Activated CD8-positive, alpha-beta memory T cell treated with anti-CD3 and anti-CD28 coated beads, Interleukin-2, amount 10 ng/mL, durations not matched to agents 7 days and 5 days (primary cell): ENCODE measurements at places on chromosomes 12 and 14. TPM values are rescaled to one million over a fixed set of nuclear protein-coding genes. Genes with fewer than 3 reads are reported as not detected.

The MMP17 gene
- total RNA-seq = not detected

The ADAM21 gene
- not detected for total RNA-seq

The SERPINA10 gene
- total RNA-seq = not detected

- DNase-seq = no peak
Observed at GRCh38 chr12:30729547-30729946, 25.2 kb downstream of the CAPRIN2 start.

DNA sequence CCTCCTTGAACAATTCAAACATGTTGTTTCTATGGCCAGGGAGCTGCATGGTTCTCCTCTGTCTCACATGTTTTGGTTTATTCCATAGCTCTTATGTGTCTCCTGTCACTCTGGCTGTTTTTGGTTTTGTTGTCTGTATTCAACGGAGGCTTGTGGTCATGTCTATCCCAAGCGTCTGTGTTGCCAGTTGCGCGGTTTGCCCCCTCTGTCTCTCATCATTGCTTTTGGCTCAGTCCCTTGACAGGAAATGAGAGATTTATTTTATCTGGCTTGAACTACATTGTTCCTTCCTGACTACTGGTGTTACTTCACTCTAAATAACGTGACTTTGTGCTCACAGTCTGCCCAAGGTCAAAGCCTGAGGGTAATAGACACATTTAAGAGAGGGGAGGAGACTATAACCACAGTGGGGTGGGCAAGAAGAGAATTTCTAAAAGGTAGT lies 96.4 kb upstream of the SOX5 start:
- no peak for DNase-seq

DNA sequence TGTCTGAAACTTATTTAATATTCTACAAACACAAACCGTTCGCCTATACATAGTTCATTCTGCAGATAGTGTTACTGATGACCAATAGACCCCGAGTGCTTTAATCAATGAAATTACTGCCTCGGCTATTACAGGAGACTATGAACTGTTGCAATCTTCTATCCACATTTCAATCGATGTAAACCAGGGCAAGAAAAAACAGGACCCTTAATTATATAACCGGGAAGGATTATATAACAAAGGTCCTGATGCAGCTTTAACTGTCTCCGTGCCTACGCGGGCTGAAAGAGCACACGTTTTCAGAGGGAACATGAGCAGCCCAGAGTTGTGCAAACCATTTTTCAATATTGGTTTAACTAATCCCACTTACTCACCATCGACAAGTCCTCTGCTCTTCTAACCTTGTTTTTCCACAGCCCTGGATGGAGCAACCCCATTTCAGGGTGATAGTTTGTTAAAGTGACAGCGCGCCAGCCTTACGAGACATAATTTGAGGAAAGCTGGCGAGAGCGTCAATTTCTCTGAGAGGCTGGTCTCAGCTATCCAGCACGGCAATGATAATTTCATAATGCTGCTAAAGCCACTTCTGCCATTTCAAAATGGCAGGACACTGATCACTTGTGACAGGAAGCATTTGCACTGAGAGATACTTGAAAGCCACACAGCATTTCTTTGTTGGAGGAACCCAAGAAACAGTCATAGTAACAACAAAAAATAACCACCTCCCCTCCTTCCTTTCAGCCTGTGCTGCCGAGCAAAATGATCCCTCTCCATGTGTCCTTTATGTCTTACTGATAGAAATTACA lies 184.6 kb downstream of the FOXN3 start:
- no peak for DNase-seq
